GM23338 (cell line): ENCODE measurements at places on chromosomes 2 and 18.

DNA sequence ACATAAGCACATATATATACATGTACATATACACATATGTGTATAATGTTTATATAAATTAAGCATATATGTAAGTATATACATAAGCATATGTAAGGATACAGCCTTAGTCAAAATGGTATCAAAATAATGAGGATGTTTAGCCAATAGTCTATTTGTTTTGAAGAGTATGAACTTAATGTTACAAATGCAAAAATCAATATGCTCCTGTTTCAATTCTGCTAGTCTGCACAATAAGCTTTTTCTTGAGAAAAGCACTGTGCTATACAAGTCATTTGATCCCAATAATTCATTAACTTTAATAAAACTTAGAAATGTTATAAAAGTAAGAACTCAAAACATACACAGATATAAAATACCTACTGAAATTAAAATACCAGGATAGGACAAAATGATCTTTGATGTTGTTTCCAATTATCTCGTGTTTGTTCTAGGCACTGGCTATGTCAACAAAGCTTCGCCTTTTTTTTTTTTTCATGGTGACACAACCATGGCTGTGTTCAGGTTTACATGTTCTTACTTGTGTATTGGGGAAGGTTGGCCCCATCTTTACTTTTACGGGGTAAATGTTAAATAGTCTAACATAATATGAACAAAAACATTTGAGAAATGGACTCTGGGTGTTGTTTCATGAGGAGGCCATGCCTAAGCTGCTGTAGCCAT lies 271.1 kb upstream of the CDH19 start:
- no peak for DNase-seq

DNA sequence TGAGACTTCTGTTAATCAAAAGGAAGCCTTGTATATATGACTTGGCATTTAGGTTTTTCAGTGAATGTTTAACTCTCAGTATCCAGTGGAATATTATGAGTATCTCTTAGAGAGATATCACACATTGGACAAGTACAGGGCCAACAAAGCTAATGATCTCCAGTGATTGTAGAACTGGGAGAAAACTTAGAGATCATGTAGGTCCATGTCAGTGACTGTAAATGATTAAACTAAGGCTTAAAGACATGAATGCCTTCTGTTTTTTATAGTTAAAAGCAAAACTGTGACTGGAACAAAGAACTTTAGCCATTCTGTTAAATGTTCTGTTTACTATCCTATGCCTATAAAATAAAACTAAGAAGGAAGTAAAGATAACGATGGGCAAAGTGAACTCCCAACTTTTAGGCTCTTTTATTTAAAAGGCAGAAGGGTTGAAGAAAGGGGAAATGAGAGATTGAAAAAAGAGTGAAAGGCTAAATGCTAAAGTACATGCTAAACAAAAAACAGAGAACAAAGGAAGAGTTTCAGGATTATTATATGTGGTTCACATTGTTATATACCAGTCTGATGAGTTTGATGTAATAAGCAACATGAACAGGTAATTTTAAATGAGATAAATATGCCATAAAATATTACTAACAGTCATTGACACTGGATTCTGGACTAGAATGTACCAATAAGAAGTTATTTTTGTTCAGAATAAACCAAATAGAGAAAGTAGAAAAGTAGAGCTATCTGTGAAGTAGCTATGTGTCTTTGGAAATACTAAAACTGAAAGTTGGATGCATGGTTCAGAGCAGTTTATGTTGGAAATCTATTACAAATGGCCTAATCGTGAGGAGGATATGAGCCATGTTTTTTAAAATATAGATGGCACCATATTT lies 37.1 kb upstream of the TNFRSF11A start:
- DNase-seq, result no peak

GRCh38 chr2:120141300-120142069 lies 81.7 kb downstream of the TMEM185B start:
- no peak for DNase-seq

DNA sequence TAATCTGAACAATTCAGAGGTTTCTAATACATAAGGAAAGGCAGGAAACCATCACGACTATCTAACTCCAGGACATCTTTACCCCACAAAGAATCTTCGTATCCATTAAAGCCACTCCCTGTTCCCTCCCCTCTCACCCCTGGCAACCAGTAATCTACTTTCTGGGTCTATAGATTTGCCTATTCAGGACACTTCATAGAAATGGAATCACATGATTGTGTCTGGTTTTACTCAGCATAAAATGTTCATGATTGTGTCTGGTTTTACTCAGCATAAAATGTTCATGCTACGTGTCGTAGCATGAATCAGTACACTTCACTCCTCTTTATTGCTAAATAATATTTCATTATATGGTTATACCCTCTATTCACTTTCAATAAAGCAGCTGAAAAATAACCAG lies 11.6 kb downstream of the FECH start:
- DNase-seq, result no peak

DNA sequence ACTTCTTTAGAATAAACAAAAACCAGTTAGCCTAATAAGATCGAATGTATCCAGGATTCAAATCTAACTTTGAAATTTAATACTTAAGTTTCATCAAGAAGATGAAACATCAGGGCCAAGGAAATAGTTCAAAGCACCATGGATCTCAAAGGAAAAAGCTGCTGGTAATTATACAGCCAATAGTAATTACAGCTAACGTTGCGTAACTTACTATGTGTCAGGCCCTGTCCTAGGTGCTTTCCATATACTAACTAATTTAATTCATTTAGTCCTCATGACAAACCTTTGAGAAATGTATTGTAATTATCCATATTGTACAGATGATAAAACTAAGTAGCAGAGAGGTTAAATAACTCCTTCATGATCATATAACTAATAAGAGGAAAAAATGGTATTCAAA lies 598.6 kb downstream of the NYAP2 start:
- DNase-seq, result no peak

GRCh38 chr2:176174824-176175708 lies 13.4 kb upstream of the HOXD1 start:
- DNase-seq, result peak; percentile 85

DNA sequence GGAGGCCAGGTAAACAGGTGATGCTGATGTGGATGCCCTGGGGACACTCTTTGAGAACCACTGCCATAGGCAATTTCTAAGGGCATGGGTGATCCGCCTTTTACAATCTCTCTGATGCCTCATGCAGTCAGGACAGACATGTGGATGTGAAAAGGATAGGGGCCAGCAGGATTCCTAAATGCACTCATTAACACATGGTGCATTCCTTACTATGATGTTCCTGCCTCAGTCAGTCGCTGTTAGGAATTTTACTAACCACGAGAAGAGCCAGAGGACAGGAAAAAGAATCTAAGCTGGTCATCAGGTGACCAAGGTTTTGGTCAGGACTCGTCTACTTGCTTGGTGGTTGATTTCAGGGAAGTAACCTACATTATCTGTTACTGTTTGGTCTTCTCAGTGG lies 191.0 kb downstream of the ARL4C start:
- DNase-seq, result no peak

GRCh38 chr2:53784436-53784835 lies 2.3 kb downstream of the ASB3 start:
- no peak for DNase-seq

DNA sequence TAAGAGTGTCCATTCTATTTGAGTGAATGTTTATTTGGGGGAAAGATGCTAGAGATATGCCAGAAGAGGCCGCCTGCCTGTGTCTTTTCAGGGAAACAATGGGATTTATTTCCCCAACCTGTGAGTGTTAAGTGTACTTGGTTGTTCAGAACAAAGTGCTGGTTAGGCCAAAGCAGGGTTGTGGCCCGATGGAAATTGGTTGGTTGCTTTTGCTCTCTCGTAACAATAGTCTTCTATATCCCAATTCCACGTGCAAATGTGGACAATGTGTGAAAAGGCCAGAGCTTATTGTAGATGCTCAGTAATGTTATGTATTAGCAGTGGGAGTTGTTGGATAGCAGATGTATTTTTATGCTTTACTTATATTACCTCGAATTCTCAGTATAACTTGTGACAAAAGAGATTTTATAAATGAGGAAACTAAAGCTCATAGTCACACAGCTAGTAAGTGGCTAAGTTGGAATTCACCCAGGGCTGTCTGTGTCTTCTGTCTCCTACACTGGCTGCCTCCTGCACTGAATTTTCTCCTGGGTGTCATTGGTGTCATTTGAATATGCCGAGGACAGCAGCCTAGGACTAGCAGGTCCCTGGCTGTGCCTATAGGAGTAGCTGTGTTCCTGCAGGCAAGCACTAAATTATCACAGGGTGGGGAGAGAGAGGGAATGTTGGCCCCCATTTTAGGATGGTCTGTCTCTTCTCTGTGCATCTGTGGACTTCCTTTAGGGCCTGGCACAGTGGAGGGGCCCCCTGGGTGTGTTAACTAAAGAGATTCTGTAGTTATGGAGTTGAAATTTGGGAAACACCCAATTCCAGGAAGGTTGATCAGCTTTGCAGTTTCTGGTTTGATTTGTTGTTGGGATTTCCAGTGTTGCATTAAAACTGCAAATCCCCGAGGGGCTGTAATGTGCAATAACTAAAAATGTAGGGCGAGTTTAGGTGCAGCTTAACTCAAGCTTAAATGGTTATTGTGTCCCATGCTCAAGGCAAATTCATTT lies 21.6 kb downstream of the GPD2 start:
- peak; percentile 17 for DNase-seq
